A549 treated with Hydrocortisone at 1 μM for 4 hours (cell line): ENCODE measurements at places on chromosomes 4 and X. TPM values are rescaled to one million over a fixed set of nuclear protein-coding genes. Genes with fewer than 3 reads are reported as not detected.

NEIL3 gene
- total RNA-seq: 7.2 to 9.4 TPM (median 8.7 TPM) in 5 replicates

VCX gene
- not detected in 5 replicates for total RNA-seq

PAQR3 gene
- total RNA-seq: 6.9 to 9.5 TPM (median 8.4 TPM) in 5 replicates

FAM53A gene
- total RNA-seq: 0.82 to 1.7 TPM (median 1.1 TPM) in 5 replicates

TRO gene
- 0.48 to 0.74 TPM (median 0.63 TPM) in 5 replicates for total RNA-seq
